ENCODE measurements at places on chromosomes 4 and X.

DNA sequence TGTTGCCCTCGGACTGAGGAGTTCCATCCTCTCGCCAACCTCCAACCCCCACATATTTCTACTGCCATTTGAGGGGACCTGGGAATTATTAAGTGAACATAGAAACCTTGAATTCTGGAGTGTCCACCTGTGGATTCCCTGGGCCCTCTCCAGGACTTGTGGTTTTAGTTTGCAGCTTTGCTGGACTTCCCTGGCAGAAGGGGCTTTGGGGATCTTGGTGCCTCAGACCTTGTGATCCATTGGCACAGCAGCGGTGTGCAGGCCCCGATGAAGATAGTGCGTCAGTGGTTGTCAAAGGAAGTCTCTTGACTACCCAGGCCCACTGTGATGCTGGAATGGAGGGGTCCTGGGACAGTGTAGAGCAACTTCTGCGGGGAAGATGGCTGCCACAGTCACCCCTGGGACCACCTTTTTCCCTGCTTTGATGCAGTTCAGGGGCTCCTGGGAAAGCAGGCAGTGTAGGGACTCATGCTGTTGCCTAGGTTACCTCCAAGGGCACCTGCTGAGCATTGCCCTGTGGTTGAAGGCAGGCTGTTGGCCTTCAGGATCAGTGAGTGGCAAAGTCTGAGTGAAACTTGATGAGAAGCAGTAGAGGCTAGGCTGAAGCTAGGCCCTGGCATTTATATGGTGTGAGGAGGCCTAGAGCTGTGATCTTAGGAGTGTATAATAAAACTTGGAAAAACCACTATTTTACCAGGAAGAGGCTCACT is 2.2 kb downstream of the SLC16A2 start:
- DNase-seq = no peak

- DNase-seq = no peak
These were observed 92.0 kb downstream of the PJA1 start for GRCh38 chrX:69073241-69073640.

DNA sequence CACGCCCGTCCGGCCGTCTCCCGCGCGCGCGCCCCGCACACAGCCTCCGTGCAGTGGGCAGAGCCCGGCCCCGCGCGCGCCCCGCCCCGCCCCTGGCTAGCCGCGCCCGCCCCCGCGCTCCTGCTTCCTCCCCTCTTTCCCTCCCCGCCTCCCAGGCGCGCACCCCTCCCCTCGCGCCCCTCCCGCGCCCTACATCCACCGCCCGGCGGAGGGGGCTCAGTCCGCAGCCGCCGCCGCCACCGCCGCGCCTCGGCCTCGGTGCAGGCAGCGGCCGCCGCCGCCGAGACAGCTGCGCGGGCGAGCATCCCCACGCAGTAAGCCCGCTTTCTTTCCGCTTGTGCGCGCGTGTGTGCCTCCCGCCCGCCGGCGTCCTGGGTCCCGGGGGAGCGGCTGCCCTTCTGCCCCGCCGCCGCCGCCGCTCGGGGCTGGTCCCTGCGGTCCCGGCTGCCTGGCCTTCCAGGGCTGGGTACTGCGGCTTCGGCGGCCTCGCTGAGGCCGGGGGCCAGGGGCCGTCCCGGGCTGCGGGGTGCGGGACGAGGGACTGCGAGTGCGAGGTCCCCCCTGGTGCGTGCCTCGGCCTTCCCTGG is at the start of gene FHL1:
Gene FHL1 (plus strand): TSS at position 219 of the 587 bp plus-strand sequence.
- peak; percentile 51 for DNase-seq

DNA sequence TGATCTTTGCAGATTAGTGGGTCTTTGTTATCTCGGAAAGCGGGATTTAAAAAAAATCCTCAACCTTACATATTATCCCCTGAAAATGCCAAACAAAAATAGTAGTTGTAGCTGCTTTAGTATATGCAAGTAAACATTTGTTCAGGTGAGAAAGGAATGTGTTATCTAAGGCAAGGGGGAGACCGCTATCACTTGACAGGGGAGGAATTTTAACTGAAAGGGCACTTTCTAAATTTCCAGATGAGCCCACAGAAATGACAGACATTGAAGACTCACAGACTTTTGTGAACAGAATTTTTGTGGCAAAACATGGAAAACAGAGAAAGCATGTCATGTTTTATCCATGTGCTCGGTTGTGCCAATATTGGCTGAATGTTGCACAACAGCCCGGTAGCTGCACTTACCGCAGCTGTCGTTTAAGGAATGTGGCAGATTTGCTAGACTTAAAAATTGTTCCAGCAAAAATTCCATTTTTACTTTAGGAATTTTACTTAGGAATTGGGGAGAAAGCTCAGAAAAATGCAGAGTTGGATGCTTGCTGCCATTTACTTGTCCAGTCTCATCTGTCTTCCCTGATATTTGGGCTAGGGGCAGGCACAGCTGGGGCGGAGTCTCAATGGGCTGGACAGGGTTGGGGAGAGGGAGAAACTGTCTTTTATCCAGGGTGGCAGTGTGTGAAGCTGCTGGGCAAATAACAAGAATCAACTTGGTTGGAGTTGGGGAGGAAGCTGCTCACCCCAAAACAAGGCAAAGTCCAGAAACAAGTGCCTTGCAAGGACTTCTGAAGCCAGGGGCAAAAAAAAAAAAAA is 94.6 kb upstream of the RPS6KA3 start:
- no peak for DNase-seq

GRCh38 chrX:154600759-154601374 is 15.9 kb downstream of the CTAG1A start:
- no peak for DNase-seq

GRCh38 chr4:89283226-89284009 is 24.2 kb downstream of the GPRIN3 start:
- peak; percentile 90 for DNase-seq

DNA sequence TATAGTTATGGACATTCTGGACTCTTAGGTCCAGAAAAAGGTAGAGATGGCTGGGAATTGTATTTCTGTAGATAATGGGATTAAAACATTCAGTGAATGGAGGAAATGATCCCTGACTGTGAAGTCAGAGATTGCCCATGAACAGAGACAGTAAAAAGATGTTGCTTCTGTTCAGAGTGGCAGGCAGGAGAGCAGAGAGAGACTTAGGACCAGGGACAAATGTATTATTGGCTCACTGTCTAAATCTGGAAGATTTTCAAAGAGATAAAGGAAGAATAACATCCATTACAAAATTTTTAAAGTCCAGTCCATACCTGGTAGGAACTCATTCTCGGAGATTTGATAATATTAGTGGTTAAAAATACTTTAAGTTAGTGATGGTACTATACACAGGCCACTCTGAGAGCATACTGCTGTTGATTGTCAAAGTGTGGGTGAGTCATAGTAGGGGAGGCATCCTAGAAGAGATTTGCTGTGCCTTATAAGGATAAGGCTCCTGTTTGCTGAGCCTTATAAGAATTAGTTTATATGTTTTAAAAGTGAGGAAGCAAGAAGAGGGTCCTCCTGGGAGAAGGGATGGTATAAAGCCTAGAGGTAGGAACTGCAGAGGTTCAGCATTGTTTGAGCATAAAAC is 53.0 kb downstream of the JADE3 start:
- no peak for DNase-seq

DNA sequence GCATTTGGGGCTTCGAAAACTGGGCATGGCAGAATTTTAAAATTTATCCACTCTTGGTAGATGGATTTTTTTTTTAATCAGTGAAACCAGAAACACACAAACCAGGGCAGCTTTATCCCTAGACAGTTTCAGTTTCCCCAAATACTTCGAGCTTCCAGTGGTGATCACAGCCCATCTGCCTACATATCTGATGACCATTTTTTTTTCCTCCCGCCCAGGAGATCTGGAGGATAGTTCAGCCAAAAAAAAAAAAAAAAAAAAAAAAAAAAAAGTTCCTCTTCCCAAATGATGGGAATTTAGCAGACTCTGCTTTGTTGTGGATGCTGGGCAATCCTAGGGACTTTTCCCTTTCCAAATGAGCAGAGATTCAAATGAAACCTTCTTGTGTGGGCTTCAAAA is 1.0 kb upstream of the TBC1D9 start:
- peak; percentile 84 for DNase-seq

GRCh38 chr4:155878611-155879010 is 12.5 kb upstream of the ASIC5 start:
- no peak for DNase-seq

- DNase-seq = no peak
These were observed 124.5 kb downstream of the DMD start for GRCh38 chrX:33086886-33087285.

DNA sequence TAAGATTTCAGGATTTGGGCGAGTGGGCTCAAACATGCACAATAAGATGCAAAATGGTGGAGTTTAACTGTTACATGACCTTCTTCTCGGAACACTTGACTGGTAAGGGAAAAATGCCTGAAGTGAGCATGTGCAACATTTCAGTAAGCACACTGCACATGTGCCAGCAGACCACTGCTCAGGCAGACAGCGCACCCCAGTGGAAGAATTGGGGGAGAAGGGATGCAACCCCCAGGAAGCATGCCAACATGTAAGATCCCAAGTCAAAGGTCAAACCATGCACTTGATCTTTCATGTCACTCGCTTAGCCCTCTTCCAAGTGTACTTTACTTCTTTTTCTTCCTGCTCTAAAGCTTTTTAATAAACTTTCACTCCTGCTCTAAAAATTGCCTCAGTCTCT is 256.3 kb downstream of the CENPC start:
- DNase-seq = no peak

GRCh38 chr4:69713593-69713992 is 46.8 kb downstream of the SULT1B1 start:
- DNase-seq = peak; percentile 83

DNA sequence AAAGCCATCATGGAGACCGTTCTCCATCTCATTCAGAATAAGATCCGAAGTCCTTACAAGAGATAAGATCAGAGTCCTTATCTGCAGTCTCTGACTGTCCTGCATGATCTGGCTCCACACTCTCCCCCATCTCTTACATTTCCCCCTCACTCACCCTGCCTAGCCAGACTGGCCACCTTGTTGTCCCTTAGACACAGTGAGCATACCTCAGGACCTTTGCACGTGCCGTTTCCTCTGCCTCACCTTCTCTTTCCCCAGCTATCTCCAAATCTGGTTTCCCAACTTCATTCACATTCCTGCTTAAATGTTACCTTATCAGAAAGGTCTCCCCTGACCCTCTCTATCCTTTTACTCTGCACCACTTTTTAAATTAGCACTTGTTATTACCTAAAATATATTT is 44.0 kb downstream of the KLHL5 start:
- no peak for DNase-seq

- DNase-seq = no peak
These were observed 53.6 kb upstream of the RAP2C start for GRCh38 chrX:132272826-132273225.

DNA sequence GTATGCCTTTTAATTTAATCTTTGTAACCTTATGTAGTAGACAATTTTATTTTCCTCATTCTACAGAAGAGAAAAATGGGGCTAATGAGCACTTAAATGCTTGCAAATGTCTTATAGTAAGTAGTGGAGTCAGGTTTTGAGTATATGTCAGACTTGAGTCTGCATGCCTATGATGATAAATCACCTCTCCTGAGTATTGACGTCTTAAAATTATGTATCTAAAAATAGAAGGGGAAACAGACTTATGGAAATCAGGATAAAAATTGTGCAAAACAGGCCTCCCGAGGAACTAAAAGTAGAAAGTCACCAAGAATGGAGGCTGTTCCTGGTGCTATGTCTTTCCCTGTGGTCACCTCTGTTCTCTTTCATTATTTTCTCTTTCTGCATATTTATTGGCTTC is 92.7 kb downstream of the STIM2 start:
- peak; percentile 8 for DNase-seq

- no peak for DNase-seq
These were observed 125.8 kb downstream of the HMX1 start for GRCh38 chr4:8745826-8746225.

DNA sequence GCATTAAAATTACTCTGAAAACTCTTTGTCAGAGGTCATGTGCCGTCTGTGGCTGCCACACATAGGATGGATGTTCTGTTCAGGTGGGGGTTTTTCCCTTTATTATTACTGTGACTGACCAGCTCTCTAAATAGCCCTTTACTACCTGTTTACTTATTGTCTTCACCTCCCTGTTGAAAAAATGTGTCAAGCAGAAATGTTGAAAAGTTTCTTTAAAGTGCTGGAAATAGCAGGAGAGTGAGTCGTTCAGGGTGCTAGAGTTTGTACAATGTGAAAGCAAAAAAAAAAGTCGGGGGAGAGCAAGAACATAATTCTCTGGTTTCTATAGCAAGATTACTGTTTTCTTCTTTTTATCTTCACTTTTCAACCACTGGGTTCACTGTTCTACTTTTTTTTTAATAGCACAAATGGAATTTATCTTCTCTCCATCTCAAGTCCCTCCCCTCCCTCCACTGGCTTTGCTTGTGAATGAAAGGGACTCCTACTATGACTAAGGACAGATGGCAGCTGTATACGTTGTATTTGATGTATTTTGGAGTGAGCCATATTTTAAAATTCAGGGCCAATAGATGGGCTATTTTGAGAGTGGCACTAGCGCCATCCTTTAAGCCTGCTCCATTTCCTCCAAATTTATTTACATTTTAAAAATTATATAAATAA is 33.3 kb downstream of the ARX start:
- no peak for DNase-seq

DNA sequence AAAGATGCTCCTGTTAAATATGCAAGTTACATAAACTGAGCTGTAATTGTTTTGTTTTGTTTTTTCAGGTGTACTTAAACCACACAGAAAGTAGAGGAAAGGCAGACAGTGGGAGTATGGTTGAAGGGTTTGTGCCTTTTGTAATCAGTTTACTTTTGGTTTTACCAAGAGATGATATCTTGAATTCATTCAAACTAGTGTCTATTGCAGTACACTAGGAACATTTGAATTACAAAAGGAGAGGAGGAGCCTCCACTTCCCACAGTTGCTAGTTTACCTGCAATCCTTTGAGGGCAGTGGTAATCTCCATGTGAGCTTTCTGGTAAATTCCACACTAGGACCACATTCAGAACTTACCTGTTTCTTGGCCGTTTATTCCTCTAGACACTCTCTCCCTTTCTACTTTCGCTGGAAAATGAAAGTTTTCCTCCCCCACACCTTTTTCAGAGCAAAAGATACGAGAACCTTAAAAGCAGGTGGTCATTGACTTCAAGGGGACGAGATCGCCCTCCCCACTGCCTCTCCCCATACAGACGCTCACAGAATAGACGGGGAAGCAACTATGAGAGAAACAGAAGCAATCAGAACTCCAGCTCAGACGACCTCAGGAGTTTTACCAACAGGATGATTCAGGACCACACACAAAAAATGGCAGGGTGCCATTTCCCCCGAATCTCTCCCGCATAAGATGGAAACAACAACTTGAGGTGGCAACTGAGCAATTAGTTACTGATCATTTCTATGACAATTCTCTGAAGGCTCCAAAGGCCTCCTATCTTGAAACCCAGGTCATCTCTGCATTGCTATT is 3.3 kb downstream of the RBM47 start:
- peak; percentile 82 for DNase-seq

- DNase-seq = no peak
These were observed 58.5 kb downstream of the PGRMC2 start for GRCh38 chr4:128228845-128229795.

DNA sequence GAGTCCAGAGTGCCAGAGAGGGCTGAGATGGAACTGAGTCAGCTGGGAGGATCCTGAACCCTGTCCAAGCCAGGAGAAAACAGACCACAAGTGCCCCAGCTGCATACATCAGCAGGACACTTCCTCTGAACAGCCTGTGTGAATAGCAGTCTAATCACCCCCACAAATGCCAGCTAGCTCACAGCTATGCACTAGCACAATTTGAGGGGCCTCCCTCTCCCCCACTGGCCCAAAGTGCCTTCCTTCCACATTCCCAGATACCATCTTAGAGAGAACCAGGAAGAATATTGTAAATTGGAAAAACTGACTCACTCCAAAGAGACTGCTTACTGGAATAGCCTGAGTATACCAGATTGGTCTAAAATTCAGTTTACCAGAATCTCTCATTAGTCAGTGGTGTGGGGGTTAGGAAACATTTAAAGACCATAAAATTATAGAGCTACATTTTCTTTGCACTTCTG is 292.6 kb upstream of the KLF3 start:
- peak; percentile 59 for DNase-seq

- no peak for DNase-seq
These were observed 67.1 kb downstream of the TENM3 start for GRCh38 chr4:182310316-182310715.
